ENCODE measurements at places on chromosomes 6 and 20.

DNA sequence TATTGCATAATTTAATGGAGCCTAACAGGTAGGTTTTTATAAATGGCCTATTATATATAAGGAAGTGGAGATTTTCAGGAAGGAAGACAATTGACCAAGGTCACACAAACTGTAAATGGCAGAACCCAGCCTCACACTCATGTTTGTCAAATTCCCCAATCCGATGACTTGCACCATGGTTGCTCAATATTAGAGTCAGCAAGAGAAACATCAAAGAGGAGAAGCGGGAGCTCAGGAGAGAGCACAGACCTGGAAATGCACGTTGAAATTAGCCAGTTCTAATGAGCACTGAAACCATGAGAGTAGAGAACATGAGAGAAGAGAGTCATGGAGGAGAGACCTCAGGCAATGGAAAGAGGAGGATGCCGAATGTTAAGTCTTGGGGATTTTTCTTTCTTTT is 13.5 kb upstream of the MLIP start:
- DNase-seq, result no peak

DNA sequence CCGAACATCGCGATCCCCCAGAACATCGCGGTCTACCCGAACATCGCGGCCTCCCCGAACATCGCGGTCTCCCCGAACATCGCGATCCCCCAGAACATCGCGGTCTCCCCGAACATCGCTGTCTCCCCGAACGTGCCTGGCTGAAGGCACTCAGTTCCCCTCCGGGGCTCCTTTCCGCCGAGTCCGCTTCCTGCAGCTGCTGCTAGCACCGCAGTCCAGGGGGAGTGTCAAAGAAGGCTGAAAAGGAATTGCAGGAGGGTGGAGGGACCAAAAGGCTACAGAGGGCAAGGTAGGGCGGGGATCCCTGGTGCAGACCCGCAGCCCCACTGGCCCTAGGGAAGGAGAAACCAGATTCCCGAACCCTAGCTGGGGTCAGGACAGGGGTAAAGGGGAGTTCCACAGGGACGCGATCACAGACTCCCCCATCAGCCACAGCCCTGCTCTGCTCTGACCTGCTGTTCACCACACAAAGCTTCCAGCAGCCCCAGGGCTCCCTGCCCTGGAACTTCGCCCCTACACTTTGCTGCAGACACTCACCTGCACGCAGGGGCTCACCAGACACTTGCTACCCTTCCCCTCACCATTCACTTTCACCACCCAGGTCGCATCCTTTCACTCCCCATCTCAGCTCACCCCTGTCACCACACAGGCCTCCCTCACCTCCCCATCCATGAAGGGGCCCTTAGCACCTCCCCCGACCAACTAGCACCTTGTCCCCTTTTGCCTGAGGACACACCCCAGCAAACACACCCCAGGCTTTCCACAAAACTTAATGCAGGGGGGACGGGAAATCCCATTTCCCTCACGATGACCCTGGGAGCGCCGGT is 1.7 kb downstream of the ULBP1 start:
- DNase-seq, result no peak

- DNase-seq, result no peak
These were observed 482.2 kb upstream of the RNF217 start for GRCh38 chr6:124479991-124480430.

DNA sequence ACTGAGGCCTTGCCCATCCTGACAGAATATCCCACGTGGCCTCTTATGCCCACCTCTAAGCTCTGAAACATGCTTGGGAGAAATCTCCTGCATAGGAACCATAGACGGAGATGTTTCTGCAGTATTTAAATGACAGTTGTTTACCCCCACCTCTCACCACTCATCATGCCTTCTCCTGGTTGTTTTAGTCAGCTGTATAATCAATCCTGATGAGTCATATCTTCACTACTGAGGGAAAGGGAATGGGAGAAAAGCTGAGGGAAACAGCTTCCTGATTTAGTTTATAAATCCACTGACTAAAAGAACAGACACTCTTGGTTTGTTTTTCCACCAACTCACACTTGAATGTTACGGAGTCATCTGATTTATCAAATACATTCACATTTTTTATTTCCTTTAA is 113.2 kb upstream of the TENT5A start:
- no peak for DNase-seq

- no peak for DNase-seq
These were observed 6.1 kb downstream of the RBM39 start for GRCh38 chr20:35735826-35736470.

Data from breast epithelium (tissue), 4 donors.